ELR (cell line): ENCODE measurements at places on chromosomes 3 and 15.

- DNase-seq, result no peak
Observed at GRCh38 chr15:46111730-46112129, 476.9 kb downstream of the SQOR start.

DNA sequence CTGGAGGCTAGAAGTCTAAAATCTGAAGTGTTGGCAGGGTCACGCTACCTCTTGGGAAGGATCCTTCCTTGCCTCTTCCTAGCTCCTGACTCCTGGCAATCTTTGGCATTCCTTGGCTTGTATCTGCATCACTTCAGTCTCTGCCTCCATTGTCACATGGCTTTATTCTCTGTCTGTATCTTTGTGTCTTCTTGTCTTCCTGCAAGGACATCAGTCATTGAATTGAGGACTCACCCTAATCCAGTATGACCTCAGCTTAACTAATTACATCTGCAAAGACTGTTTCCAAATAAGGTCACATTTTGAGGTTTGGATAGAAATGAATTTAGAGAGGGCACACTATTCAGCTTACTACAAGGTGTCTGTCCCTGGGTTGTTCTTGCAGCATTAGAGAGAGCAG is 31.1 kb upstream of the UTS2B start:
- DNase-seq, result no peak

- DNase-seq, result no peak
Observed at GRCh38 chr3:13403847-13404246, 16.3 kb downstream of the NUP210 start.

GRCh38 chr3:127026661-127027060 is 43.7 kb downstream of the PLXNA1 start:
- DNase-seq, result no peak

DNA sequence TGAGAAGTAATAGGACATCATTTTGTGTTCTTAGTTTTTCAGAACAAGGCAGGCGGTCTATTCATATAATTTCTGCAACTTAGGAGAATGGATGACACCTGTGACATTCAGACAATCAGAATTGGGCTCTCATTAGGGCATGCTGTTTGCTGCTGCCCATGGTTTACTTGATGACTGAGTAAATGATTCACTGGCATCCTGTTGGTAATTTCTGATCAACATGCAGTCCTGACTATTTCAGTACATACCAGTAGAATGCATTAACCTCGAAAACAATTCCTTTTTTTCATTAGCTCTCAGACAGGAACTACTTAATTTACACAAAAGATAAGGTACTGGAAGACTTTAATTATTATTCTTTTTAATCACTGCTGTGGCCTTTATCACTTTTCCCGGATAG is 641.6 kb downstream of the NSUN3 start:
- no peak for DNase-seq

DNA sequence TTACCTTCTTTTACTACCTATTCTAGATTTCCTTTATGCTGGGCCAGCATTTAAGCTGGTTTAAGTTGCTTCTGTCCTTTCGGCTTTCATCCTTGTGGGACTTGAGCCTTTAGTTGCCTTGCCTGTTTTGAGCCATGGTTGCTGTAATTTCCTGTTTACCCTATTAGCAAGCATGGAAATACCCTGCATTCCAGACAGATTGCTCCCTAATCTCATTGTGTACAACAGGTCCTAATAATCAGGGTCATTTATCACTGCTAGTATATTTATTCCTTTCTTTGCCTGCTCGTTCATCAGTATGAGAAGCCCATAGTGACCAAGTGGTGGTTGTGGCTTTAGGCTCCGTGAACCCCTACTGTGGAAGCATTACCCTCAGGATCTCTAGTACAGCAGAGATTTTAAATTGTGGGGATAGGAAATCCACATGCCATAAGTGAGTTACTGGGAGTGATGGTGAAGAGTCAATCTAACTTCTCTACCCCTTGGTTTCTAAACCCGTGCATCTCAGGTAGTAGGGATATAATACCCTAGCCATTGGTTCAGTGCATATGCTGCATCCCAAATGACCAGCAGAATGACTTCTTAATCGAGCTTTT is 31.9 kb downstream of the NCK1 start:
- peak; percentile 88 for DNase-seq

GRCh38 chr3:5275529-5275928 is 88.0 kb downstream of the EDEM1 start:
- no peak for DNase-seq

DNA sequence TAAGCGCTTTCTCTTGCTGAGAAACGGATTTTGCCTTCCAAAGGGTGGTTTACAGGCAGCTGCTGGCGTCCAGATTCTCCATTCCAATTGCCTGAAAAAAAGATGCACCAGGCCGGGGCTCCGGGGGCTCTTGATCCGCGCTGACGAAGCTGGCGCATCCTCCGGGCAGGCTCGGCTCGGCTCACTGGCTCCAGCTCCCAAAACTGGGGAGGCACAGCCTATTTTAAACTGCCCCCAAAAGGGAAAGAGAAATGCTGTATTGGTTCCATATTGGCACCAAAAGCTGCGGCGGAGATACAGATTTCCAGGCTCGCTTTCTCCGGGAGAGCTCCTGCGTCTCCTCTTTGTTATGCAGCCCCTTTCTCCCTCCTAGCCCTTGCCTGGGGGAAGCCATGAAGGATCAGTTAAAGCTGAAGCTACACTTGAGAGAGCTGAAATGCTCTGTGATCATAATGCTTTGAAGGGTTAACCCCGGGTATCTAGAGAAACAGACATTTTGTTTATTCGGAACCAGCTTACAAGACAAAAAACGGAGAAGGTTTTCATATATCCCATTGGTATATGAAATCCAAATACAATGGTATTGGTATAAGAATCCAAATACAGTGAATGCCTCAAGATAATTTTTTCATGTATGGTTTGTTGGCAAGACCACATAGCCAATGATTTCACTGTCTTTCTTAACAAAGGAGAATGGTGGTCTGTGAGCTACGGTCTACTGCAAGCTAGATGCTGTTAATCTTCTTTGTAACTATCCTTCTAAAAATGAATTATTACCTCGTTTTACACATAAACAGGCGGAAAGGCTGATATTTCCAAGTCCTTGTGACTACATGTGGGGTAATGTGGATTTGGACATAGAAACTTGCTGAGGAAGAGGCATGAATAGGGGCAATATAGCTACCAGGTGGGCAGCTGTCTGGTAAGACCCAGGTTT is 693 bp downstream of the CD200 start:
- DNase-seq, result peak; percentile 13

- no peak for DNase-seq
Observed at GRCh38 chr15:80739919-80740318, 39.3 kb upstream of the CEMIP start.

- DNase-seq, result peak; percentile 90
Observed at GRCh38 chr15:51982013-51982769, 10.6 kb upstream of the LEO1 start.

DNA sequence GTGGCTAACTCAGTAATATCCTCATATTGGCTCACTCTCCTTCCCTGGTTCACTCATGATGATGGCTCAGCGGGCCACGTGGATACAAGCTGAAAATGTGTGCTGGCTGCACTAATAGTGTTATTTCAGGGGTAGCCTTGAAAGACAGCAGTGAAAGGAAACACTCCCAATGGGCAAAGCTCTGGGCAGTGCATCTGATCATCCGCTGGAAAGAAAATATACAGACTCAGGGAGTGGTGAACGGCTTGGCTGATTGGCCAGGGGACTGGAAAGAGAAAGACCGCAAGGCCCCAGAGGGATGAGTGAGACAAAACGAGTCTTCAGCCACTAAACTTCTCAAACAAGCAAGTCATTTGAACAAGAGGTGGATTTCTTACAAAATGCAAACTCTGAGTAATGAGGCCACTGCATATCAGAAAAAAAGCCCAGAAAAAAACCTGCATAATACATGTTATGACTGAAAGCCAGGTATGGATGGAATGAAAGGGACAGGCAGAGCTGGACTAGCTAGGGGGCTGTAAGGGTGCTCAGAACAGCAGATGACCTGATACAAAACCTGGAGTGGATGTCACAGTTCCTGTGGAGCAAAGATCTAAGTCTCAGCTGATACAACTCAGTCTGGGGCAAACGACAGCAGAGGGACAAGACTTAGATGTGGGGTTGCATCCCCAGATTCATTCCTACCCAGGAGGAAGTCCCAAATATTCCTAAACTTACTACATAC is 33.3 kb downstream of the CMTM6 start:
- no peak for DNase-seq

GRCh38 chr15:86199467-86200145 is 119.9 kb downstream of the AGBL1 start:
- DNase-seq, result no peak

DNA sequence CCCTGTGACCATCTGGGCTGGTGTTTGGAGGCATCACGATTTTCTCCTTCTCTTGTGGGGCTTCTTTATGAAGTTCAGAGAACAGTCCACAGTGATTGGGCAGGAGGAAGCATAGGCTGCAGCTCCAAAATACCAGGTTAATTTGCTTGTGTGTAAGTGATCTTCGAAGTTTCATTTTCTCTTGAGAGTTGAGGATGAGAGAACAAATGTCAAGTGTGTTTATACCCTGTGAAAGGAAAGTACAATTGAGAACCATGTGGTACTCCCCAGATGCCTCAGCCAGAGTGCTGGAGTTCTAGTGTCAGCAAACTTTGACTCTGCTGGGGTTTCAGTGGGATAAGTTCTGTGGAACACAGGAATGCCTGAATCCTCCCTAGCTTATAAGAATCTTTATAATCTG is 357.1 kb upstream of the CFAP20DC start:
- DNase-seq, result no peak

- DNase-seq, result no peak
Observed at GRCh38 chr3:31525532-31525931, 7.2 kb upstream of the STT3B start.

DNA sequence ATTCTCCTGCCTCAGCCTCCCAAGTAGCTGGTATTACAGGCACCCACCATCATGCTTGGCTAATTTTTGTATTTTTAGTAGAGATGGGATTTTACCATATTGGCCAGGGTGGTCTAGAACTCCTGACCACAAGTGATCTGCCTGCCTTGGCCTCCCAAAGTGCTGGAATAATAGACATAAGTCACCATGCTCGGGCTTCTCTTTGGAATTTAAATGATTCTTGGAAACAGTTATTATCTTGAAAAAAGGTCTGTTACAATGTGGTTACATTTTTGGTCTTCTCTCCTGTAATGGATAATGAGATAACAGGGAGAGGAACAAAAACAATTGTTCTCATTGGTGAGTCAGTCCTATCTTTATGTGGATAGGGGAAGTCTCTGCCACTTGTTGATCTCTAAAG is 59.8 kb upstream of the AADACL2 start:
- no peak for DNase-seq

DNA sequence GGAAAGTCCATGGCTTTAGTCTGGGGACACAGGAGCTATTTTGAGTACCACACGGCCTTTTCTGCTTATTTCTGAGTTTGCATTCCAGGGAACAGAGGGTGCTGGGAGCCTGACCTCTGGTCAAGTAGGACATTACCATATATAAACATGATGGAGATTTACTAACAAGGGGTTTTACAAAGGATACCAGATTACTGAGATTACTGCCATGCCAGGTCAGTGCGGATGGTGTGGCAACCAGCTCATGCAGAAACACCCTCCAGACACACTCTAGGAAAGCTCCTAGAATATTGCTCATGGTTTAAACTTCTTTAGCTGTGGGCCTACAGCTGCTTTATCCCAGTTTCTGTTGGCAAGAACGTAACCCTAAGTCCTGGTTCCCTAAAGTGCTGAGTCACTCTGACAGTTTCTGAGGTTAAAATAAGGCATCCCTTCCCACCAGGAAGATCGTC is 54.3 kb upstream of the AGTR1 start:
- DNase-seq, result peak; percentile 82

- DNase-seq, result peak; percentile 22
Observed at GRCh38 chr3:111541911-111542483, at the start of gene CD96. Gene CD96, plus strand, starts transcription at chr3:111542197. Its CDS starts 52 bp downstream, at chr3:111542249.

GRCh38 chr15:32687556-32687955 is 30.2 kb upstream of the GREM1 start:
- DNase-seq, result peak; percentile 88

DNA sequence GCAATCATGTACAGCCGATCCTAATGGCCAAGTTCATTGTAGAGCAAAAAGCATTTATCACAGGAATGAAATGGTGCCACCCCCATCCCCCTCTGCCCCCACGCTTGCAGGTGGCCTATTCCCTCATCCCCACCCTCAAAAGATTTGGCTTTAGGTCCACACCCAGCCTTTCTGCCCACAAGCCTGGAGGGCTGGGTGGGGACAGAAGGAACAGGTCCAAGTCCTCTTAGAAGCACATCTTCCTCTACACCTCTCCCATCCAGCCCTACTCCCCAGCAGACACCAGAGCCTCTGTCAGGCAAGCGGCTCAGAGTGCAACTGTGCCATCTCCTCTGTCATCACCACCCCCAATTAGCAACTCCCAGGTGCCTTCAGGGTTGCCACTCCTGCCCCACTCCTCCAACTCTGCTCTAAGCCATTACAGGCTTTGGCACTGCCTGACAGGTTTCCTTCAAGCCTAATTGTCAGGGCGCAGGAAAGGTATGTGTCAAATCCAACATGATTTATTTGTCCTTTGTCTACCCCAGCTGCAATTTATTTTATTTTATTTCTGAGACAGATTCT is 49.4 kb downstream of the DAPK2 start:
- no peak for DNase-seq

- no peak for DNase-seq
Observed at GRCh38 chr3:51720292-51721061, 13.6 kb downstream of the GRM2 start.

- no peak for DNase-seq
Observed at GRCh38 chr15:31344823-31345605, 18.4 kb downstream of the KLF13 start.

DNA sequence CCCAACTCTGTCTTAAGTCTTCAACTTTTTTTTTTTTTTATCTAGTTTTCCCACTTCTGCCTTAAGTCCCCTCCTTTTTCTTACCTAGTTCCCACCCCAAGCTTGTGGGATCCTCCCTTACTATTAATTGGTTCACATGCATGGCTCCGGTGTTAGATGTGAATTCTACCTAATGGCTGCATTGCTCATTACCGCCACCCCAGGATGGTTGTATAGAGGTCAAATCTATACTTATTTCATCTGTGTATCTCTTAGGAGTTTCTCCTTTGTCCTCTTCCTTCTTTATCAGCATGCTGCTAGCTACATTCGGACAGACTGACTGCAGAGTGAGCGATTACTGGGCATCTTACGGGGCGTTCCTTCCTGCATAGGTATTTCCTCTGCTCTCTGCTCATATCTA is 605.7 kb upstream of the GRM7 start:
- DNase-seq, result no peak

DNA sequence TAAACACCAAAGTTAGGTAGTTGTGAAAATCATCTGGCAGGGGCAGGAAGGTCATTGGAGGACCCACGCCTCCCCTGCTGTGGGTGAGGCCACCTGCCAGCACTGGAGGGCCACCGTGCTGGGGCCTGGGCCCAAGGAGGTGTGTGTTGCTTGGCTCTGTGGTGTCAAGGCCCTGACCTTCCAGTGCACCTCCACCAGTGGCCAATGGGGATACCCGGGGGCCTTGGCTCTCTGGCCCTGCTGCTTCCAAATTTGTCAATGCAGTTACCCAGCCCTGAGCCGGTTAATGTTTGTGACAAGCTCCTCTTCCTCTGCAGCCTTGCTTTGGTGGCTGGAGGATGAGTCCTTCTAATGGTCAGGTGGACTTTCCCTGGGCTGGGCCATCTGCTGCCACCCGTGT is 150.2 kb downstream of the KLF13 start:
- DNase-seq, result no peak
